ENCODE measurements at places on chromosomes 11 and 22. TPM values are rescaled to one million over a fixed set of nuclear protein-coding genes. Genes with fewer than 3 reads are reported as not detected.

Gene PTPN5
- polyA plus RNA-seq = 0.70 TPM

Gene HEPHL1
- polyA plus RNA-seq = 0.05 TPM

Gene SLC7A4
- polyA plus RNA-seq = 5.8 TPM

Gene FLRT1
- polyA plus RNA-seq = 3.6 TPM

Gene NCR3LG1
- polyA plus RNA-seq = 0.64 TPM

Gene SGSM1
- 0.67 TPM for polyA plus RNA-seq

Gene ALDH3B2
- polyA plus RNA-seq = 3.5 TPM

Gene RRP8
- 20.5 TPM for polyA plus RNA-seq

Gene CEND1
- 0.53 TPM for polyA plus RNA-seq

DNA sequence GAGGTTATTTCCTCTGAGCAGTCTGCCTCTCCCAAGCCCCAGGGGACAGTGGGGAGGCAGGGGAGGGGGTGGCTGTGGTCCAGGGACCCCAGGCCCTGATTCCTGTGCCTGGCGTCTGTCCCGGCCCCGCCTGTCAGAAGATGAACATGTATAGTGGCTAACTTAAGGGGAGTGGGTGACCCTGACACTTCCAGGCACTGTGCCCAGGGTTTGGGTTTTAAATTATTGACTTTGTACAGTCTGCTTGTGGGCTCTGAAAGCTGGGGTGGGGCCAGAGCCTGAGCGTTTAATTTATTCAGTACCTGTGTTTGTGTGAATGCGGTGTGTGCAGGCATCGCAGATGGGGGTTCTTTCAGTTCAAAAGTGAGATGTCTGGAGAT lies 3.1 kb downstream of the PIM3 start:
- no peak for DNase-seq

DNA sequence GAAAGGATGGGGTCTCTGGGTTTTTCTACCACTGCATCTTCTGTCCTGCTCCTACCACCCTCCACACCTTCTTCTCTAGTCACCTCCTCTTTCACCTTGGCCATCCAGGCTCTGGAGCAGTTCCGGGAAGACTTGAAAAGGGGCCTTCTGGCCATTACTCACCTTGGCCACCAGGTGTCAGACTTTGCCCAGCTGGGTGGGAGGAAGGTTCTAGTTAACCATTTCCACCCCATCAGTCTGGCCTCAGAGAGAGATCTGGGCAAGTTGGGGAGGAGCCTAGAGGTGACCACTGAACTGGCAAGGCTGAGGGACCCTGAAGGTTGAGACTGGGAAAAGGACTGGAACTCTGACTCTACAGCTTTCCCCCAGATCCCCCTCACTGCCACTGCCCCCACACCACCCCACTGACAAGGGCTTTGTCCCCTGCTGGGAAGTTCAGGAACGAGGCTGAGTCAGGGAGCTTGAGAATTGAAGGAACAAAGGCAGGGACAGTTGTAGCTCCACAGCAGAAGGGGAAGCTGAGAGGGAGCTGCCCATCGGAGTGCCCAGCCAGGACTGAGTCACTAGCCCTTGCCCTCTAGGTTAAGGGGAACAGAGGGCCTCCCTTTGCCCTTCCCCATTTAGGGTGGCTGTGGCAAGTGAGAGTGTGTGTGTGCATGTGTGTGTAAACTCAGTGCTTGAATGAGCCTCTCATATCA lies 3.7 kb upstream of the POLD4 start:
- no peak for DNase-seq

GRCh38 chr11:69560141-69560790 lies 78.8 kb downstream of the LINC01488 start:
- no peak for DNase-seq

- no peak for DNase-seq
Observed at GRCh38 chr22:26558248-26558895, 31.6 kb downstream of the TPST2 start.

DNA sequence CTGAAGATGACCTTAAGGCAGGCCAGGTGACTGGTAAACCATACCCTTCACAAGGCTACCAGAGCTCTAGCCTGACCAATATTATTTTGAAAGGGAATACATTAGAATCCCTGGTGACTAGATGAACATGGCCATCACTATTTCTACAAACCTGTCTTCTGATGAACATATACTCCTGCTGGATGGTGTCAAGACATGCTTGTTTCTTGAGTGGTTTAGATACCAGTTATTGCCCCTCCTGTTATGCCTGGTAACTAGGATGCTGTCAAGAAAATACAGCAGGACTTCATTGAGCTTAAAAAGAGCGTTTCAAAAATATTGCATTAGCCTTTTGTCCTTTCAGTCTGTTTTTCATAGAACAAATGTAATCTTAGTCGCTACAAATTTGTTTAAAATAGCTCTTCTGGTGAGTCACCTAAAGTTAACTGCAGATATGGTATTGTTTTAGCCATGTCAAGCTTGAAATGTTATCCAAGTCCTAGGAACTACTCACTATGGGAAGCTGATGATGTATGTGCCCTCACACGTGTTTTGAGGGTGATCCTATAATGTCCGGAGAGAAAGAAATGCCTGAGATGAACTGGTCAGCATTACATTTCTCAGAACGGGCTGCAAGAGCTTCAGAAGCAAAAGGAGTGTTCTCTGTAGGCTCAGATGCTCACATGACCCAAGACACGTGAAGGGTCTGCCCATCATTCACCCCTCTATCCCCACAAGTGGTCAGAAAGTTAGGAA lies 20.6 kb downstream of the ADM start:
- no peak for DNase-seq

DNA sequence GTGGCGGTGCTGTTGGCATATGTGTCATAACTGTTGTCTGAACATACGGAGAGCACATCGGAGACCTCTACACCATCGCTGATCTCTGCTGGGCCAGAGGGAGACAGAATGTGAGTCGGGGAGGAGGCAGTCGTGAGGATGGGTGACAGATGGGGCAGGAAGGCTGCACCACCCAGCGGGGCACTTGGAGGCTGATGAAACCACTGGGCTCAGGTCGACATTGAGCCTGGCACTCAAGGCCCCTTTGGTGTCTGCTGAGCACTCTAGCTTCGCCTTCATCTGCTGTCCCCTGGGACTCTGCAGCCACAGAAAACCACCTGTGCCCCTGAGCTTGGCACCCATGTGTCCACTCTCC lies 2.5 kb upstream of the KLHL35 start:
- no peak for DNase-seq

DNA sequence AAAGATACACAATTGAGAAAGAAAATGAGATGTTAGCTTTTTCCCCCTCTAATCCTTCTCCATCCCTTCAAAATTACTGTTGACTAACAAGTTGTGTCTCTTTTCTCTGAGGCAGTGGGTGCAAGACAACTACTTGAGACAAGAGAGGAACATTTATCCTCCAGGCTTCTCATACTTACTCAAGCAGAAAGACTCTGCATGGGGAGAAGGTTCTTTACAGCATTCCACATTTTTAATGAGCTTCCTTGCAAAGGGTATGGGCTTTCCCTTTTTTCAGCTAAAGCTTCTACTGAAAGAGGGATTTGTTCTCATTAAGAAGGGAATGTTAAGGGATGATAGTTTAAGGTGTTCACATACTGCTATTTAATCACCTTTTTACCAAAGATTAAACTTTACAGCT lies 47.8 kb downstream of the PAX6 start:
- DNase-seq = no peak

- no peak for DNase-seq
Observed at GRCh38 chr22:41528938-41529561, 15.2 kb downstream of the POLR3H start.

- no peak for DNase-seq
Observed at GRCh38 chr11:123580137-123580536, 74.3 kb downstream of the SCN3B start.

DNA sequence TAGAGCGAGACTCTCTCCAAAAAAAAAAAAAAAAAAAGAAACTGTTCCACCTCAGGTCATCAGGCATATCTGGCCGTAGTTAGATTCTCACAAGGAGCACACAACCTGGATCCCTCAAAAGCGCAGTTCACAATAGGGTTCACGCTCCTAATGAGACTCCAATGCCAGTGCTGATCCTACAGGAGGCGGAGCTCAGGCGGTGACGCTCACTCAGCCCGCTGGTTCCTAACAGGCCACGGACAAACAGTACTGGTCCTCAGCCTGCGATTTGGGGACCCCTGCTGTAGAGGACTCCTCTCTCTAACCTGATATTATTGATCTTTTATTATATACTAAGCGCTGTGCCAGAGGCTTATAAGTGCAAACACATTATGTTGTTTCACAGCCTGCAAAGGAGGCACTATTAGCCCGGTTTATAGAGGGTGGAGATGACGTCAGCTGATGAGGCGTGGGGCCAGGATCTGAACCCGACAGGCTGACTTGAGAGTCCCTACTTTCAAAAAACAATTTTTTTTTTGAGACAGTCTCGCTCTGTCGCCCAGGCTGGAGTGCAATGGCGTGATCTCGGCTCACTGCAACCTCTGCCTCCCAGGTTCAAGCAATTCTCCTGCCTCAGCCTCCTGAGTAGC lies 4.9 kb upstream of the MAFF start:
- DNase-seq = no peak

- DNase-seq = no peak
Observed at GRCh38 chr11:80163441-80163840, 722.6 kb upstream of the TENM4 start.

GRCh38 chr11:95698676-95699557 lies 90.7 kb downstream of the FAM76B start:
- no peak for DNase-seq

DNA sequence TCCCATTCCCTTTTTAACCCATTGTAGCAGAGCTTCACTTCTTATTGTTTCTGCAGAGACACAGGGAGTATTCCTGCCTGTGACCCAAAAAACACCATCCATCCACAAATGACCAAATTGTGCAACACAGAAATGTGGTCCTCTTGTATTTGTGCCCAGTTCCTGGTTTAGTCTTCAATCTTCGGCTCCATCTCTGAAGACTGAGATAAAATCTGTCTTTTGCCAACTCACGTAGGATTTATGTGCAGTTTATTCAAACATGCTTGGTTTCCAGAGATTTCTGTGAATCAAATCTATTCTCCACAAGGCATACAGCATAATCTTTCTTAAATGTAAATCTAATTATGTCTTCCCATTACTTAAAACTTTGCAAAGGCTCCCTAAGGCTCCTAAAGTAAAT lies 307.0 kb downstream of the AASDHPPT start:
- DNase-seq = no peak

DNA sequence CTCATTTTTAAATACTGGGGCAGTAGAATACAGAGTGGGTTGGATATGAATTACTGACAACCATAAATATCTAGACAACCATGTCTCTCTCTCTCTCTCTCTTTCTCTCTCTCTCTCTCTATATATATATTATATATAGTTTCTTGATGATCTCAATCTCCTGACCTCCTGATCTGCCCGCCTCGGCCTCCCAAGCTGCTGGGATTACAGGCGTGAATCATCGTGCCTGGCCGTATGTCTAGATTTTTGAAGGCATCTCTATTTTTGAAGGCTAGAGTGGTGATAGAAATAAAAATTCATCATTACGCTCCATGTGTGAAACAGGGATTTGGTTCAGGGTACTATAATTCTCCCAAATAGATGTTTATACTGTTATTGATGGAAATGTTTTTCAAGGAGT lies 84.1 kb downstream of the DDX10 start:
- DNase-seq = no peak

- no peak for DNase-seq
Observed at GRCh38 chr22:32331918-32332725, 25.5 kb upstream of the RFPL3 start.

Data from left renal pelvis (tissue), 4 donors.